ENCODE measurements at places on chromosomes 1 and 21.

DNA sequence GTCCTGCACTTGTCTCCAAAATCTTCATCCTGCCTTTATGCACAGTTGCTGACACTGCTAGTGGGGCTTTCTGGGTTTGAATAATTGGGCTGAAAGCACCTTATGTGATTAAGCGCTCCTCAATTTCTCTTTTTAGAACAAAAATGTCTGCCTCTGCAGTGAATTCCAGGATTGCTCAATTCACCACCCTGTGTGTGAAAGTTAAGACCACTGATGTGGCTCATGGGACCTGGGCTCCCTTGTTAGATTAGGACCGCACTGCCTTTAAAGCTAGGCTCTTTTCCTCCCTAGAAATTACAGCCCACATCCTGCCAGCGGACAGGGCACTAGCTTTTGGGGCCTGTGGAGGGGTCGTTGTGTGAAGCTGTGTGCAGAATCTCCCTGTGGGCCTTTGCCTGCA lies 18.8 kb downstream of the KIAA1614 start:
- no peak for DNase-seq

GRCh38 chr1:202565890-202566602 lies 144.2 kb downstream of the SYT2 start:
- DNase-seq: no peak

- DNase-seq: no peak
These were observed 19.6 kb upstream of the SDC3 start for GRCh38 chr1:30928171-30928570.

GRCh38 chr1:232476538-232476950 lies 153.4 kb downstream of the SIPA1L2 start:
- no peak for DNase-seq

DNA sequence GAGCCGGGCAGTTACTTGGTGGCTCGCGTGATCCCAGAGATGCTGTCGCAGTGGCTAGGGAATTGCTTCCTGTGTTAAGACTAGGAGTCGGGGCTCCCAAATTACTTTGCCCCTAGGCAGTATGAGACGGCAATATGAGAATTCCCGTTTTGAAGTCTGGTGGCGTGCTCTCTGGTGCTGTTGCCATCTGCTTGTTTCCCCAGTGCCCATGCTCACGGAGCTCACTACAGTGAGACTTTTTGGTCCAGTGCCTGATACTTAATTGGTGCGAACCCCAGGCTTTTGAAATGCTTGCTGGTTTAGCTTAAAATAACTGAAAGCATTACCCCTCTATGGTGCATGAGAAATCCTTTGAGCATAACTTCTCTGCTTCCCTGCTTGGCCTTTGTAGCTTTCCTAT lies 22.3 kb downstream of the AGT start:
- no peak for DNase-seq
